ENCODE measurements at places on chromosomes 3 and 15.

DNA sequence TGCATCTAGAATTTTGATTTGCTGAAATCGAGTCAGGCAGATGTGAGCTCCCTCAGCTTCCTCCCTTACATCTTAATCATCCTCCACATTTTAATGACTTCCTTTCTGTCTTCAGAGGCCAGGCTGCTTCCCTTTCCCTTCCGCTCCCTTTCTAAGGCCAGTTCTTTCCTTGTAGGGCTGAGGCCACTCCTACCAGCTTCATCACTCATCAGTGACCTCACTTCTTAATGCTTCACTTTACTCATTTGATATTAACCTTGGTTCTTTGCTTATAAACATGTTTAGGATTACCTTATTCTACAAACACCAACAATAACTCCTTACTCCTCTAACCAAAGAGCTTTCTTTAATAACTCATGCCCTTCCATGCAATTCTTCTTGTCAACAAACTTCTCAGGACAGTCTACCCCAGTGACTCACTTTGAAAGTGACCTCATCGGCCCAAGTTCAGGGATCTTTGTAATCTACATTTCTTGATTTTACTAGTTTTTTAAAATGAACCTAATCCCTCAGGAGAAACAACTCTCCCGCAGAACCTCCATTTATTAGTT lies 23.9 kb downstream of the ILDR1 start:
- DNase-seq = no peak

DNA sequence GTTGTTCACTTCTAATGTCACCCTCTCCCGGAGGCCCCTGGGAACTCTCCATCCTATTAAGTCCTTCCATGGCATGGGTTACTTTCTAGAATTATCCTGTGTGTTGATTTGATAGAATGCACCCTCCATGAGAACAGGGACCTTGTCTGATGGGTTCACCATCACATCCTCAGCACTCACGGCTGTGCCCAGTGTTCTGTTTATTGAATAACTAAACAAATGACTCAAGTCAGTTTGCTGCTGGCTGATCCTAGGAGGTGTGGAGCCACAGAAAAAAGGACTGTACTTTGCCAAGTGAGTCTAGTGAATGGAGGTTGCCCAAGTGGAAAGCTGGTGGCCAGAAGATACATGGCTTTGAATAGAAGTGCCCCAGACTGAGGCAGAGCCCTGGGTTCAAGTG lies 48.5 kb upstream of the RAB6B start:
- DNase-seq = no peak

- DNase-seq = no peak
Measured at GRCh38 chr3:102159810-102160451, 274.9 kb upstream of the ZPLD1 start.

DNA sequence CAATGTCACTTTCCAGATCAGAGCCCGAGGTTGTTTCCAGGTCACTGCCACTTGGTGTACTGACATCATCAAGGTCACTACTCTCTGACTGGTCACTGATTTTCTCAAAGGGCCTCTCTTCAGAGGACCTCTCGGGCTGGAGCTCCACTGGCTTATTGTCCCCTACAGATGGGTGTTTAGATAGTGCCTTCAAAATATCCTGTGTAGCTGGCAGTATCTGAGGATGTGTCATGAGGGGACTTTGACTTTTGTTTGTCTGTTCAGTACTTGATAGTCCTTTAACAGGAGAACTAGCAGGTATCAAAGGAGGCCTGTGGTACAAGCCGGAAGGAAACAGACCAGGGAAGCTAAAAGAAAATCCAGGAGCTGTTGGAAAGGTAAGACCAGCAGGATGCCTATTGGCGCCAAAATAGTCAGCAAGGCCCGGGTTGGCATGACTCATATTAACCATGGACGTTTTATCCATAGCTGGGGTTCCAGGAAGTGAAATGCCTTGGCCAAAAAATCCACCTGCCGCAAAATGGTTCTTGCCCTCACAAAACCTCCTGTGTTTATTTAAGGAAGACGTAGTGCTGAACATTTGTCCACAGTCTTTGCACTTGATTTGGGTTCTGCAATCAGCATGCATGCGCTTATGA lies 547.3 kb downstream of the MECOM start:
- no peak for DNase-seq

DNA sequence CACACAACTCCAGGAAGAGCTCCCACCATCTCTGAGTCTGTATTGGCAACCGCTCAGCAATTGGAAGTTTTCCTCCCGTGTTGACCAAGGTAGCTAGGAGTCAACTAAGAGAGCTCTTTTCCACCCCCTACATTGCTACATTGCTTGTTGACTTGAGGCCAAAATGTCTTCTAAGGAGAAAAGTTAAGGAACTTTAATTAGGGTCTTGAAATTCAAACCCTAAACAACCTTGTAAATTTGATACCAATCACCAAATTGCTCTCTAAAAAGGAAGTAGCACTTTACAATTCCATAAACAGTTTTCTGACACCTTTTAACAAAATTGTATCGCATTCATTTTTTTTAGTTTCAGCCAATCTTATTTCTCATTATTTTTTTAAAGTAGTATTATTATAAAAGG lies 35.5 kb upstream of the ST3GAL6 start:
- no peak for DNase-seq

DNA sequence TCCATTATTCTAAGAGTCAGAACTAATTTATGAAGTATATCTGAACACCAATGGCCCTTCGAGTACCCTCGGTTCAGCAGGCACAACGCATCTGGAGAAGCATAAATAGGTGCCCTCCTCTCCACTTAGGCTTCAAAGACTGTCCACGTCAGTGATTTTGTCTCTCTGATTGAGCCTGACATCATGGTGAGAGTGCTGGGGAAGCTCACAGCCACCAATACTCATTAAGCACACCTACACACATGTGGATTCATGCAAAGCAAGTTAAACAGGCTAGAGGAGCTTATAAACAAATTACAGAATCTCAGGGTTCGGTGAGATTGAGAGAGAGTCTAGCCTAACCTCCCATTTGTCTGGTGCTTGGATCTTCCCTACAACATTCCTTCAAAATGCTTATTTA lies 3.6 kb downstream of the CLDN1 start:
- DNase-seq = no peak

GRCh38 chr15:40389824-40390595 lies 7.5 kb downstream of the KNSTRN start:
- DNase-seq = no peak

- DNase-seq = no peak
Measured at GRCh38 chr3:124498891-124499290, 231.4 kb upstream of the UMPS start.

DNA sequence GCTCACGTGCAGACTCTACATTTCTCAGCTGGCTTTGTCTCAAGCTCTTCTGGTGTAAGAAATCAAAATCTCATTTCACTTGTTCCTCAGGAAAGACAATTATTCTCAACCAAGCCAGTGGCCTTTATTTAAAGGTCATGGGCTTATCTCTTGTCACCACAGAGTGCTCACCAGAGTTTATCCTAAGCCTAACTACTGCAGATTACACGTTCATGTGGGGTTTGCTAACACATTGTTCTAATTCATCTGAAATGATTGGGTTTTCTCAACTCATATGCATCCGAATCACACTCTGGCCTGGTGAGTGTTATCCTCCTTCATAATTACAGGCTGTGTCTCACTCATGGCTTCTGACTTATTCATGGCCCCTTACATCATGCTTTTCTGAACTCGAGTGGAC lies 83.3 kb upstream of the TSC22D2 start:
- DNase-seq = no peak

GRCh38 chr3:72530426-72530825 lies 317.8 kb downstream of the SHQ1 start:
- DNase-seq = no peak

GRCh38 chr3:11643201-11643603 lies 513 bp downstream of the VGLL4 start:
- no peak for DNase-seq

- peak; percentile 92 for DNase-seq
Measured at GRCh38 chr3:13895155-13896105, 15.6 kb upstream of the WNT7A start.

- DNase-seq = no peak
Measured at GRCh38 chr3:44242721-44243120, 1.0 kb downstream of the TOPAZ1 start.

DNA sequence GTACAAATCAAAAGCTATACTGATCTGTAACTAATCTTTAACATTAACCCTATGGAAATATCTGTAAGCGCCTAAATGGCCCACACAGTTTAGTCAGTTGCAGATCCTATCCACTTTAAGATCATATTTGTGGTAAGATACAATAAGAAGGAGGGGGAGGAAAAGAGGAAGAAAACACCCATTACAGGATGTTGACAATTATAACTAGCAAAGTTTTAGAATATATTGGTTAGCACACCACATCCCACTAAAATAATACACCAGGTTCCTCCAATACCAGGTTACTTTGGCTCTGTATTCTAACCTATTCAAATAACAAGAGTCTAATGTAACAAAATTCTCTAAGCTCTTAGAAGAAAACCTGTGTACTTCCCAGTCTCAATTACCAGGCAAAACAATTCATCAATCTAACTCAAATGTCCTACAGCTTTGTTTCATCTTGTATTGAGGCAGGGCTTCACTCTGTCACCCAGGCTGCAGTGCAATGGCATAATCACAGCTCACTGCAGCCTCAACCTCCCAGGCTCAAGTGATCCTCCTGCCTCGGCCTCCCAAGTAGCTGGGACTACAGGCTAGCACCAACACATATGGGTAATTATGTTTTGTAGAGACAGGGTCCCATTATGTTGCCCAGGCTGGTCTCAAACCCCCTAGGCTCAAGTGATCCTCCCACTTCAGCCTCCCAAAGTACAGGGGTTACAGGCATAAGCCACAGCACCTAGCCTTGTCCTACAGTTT lies 4.2 kb downstream of the SLC4A7 start:
- no peak for DNase-seq

DNA sequence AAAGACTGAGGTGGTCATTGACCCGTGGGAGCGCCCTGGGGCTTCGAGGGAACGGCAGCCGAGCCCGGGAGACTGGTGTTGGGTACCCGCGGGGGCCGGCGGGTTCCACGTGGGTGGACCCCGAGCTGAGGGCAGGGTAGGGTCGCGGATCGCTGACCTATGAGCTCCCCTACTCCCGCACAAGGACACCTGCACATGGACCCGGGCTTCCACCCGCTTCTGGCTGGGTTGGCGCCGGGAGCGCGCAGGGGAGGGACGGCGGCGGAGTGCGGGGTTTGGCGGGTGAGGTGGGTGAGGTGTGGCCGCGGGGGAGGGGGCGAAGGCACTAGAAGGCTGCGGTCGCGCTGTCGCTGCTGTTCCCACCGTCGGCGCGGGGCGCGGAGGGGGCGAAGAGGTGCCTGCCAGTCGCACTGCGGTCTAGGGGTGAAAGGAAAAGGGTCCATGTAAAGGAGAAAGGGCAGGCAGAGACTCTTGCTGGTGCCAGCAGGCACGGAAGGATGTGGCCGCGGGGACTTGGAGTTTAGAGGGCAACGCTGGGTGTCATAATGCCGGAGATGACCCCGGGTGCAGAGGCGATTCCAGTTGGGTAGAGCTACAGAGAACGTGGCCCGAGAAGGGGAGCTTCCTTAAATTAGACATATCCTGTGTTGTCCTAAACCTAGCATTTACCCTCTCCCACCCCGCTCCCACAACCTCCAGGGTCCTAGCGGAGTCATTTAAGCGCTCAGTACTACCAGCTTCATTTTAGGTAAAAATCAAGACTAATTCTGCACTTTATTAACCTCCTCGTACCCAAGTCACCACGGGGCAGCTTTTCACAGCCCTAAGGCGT lies 245.9 kb upstream of the TOPAZ1 start:
- no peak for DNase-seq

DNA sequence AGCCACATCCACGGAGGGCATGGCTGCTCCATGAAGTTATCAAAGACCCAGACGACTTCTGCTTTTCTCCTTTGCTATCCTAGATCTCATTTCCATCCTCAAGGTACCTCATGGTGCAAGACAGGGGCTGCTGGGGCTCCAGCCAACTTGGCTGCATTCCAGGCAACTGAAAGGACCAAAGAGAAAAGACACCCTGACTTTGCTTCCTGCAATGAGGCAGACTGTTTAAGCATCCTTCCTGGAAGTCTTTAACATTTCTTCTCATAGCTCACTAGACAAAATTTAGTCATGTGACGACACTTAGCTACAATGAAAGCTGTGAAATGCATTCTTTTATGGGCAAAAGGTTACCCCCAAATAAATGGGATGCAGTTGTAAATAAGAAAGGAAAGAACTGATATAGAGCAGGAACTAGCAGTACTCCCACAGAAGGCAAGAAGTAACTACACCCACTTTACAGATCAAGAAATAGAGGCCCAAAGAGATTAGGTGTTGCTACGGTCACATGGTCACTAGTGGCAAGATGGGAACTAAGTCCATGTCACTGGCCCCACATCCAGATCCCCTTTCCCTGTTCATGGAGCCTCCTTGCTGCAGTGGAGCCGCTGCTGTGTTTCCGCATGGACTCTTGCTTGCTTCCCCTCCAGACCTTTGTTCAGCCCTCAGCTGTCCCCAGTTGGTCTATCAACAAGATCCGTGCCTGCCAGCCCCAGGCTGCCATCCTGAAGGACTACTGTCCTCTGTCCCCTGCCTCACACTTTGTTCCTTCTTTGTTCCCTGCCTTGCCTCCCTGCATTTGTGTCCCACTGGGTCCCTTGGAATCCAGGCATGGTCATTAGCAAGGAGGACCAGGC lies 107.0 kb downstream of the XXYLT1 start:
- DNase-seq = no peak

GRCh38 chr15:38266247-38266986 lies 13.8 kb downstream of the SPRED1 start:
- DNase-seq = no peak

- no peak for DNase-seq
Measured at GRCh38 chr3:54905261-54905888, 22.5 kb downstream of the LRTM1 start.

GRCh38 chr3:160758929-160759577 lies 3.0 kb downstream of the PPM1L start:
- no peak for DNase-seq

GRCh38 chr15:60614028-60614427 lies 135.1 kb upstream of the ICE2 start:
- no peak for DNase-seq

GRCh38 chr3:154421083-154421482 lies 8.9 kb downstream of the GPR149 start:
- no peak for DNase-seq

Data from stimulated activated CD4-positive, alpha-beta T cell treated with anti-CD3 and anti-CD28 coated beads, Interleukin-15, amount 100 ng/mL, for 48 hours (primary cell).